ENCODE measurements at places on chromosomes 1 and 21.

GRCh38 chr1:242764161-242764560 is 239.7 kb upstream of the PLD5 start:
- no peak for DNase-seq

DNA sequence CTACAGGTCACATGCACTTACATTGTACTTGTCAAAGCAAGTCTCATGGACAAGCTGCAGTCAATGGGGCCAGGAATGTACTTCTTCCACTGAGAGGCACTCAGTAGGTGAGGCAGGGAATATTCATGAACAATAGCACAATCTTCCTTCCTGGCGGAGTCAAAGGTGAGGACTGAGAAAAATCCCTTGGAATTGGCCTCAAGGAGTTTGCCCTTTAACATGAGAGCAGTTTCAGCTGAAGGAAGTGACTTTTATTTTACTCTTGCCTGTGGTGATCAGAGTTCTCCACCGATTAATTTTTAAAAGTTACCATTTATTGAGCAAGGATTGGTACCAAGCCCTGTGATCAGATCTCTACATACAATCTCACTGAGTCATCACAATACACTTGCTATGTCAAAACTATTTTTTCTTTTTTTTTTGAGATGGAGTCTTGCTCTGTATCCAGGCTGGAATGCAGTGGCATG is 11.2 kb upstream of the AK2 start:
- DNase-seq: no peak

DNA sequence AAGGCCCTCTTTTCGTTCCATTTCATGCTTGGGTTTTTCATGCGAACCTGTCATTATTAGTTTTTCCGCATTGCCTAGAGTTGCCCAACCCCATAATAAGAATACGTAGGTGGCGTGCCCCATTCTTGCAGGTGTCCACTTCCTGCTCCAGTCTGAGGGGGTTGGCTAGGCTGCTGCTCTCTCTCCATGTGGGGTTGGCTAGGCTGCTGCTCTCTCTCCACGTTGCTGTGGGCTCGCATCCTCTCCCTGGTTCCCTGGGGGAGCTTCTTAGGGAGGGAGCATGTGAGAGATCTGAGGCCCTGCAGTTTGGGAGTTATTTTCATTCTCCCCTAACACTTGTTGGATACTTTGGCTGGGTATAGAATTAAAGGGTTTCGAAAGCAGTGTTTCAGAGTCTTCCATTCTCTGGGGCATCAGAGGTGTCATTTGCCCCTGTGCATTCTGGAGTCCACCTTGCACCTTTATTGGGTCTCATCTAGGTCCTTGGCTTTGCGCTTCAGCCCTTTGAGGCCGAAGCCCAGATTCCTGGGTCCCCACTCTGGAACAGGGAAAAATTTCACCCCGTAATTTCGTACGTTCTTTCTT is 8.6 kb downstream of the C1orf35 start:
- DNase-seq: no peak

DNA sequence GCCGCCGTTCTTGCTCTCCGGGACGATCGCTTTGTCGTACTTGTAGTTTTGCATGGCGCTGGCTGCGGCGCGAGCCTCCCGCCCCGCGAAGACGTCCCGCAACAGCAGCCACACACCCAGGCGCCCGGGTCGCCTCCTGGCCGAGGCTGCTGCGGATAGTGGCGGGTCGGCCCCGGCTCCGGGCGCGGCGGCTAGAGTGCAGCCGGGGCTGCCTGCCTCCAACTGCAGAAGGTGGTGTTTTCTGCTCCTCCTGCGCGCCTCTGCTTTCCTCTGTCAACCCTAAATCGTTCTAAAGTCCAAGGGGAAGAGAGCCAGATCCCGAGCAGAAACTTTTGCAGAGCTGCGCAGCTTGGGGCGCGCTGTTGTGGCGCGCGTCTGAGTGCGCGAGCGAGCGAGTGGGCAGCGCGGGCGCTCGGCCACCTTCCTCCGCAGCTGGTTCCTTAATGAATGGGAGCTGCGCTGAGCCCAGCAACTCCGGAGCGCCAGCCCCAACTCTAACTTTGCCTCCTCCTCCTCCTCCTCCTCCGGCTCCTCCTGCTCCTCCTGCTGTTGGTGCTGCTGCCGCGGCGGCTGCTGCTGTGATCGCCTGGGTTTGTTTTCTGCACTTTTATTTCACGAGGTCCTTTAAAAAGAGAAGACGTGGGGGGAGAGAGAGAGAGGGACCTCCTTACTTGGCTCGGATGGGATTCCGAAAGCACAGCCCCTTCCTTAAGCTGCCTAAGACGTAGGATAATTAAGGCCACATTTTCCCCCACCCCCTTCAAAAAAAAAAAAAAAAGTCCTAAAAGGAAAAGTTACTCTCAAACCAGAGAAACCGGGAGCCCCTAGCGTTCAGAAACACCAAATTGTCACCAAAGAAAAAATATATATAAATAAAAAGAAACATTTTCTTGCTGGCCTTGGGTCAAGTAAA is at the start of gene PLPP3:
PLPP3 (minus strand) TSS at position 601 of the 913 bp plus-strand sequence; CDS start at position 54, 547 bp downstream.
- DNase-seq: peak; percentile 95

DNA sequence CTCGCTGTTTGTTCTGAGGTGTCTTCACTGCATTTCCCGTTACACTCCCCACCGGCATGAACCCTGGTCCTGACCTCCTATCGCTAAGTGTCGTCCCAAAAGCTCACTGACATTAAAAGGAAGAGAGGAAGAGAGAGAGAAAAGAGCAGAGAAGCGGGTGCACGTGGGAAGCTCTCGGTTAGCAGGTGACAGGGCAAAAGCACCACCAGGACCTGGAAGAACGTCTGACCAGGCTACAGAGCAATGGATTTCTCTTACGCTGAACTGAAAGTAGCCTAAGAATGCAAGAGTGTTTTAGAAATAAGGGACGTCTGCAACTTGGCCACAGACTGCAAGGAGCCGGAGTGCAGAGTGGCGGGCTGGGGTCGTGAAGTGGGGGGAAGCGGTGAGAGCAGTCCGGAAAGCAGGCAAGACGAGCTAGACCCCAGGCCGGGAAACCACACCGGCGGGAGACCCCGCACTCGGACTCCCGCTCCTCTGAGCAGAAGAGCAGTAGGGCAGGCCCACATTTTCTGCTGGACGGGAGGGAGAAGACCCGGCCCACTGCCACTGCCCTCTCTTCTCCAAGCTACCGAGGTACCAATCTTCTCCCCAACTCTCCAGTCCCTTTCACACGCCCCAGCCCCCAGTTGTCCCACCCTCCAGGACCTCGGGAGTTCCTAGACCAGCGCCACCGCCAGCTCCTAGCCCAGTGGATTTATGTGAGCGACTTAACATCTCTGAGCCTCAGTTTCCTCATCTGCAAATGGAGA is 8.3 kb upstream of the MPZL1 start:
- peak; percentile 77 for DNase-seq

DNA sequence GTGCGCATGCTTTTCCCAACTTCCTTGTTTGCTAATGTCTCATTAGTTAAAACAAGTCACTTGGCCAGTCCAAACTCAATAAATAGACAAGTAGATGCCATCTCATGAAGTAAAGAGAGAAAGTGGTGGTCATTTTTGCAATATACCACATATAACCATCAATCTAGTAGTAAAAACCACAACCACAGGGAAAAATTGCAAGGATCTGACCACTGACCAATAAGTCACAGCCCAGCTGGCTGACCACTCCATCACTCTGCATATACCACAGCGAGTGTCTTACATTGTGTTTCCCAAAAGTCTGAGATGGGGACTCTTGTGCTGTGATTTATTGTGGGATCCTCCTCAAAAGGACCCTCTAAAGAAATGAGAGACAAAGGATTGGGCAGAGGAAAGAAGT is 76.0 kb downstream of the FH start:
- DNase-seq: no peak

DNA sequence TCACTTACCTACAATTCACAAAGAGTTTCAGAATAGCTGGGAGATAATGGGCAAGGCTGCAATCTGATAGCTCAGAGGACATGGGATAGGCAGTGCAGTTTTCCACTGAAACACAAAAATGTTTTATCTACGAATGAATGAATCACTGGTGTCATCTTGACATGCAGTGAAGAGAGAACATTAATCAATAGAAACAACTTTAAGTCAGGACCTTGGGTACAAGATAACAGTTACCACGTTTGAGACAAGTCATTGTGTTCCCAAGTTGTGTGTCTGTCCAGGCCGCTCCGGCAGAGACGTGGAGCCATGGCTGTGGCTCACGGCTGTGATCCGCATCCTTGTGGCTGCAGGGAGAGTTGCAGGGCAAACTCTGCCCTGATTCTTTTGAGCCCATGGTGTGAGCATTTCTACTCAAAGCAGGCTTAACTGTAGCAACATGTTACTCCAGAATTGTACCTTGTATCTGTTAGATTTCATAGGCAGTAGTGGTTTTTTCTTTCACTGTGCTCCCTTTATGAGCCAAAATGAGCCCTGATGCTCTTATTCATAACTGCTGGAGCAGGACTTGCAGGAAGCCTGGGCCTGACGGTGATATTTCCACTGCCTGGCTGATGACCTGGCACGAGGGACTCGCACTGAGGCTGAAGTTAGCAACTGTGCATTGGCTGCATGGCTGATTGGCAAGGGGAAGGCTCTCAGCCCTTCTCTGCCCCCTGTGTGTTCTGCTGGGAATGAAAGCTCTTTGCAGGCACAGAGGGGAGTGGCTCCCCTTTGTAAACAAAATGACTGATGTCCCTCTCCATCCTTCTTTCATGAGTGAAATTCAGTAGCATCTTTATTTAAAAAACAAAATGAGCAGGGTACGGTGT is 465.2 kb downstream of the AJAP1 start:
- DNase-seq: no peak

GRCh38 chr1:176701151-176701866 is 238.3 kb downstream of the PAPPA2 start:
- no peak for DNase-seq

GRCh38 chr1:78291872-78292271 is 198.9 kb upstream of the PTGFR start:
- DNase-seq: no peak
